Smooth muscle cell of the coronary artery (primary cell): ENCODE measurements at places on chromosomes 12 and 14. TPM values are rescaled to one million over a fixed set of nuclear protein-coding genes. Genes with fewer than 3 reads are reported as not detected.

HOXC5 gene
- total RNA-seq, result 0.12 TPM in 1 of 2 replicates, not detected in the other

LRFN5 gene
- total RNA-seq, result 0.30 and 0.70 TPM in 2 replicates

FGD4 gene
- total RNA-seq, result 6.4 and 15.6 TPM in 2 replicates

KCNA1 gene
- total RNA-seq, result not detected in 2 replicates
